ENCODE measurements at places on chromosomes 4 and X. TPM values are rescaled to one million over a fixed set of nuclear protein-coding genes. Genes with fewer than 3 reads are reported as not detected.

DNA sequence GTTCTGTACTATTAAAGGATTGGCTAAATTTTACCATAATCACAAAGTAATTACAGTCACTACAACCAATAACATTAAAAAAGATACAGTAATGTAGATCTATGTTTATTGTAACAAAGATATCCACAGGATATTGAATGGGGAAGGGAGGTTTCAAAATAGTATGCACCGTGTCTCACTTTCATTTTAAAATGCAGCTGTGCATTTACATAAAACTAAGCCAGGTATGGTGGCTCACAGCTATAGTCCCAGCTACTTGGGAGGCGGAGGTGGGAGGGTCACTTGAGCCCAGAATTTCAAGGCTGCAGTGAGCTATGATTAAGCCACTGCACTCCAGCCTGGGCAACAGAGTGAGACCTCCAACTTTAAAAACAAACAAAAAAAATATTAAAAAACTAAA is 8.5 kb downstream of the SRP72 start:
- no peak for DNase-seq

- no peak for DNase-seq
These were observed 9.9 kb downstream of the TNIP2 start for GRCh38 chr4:2745981-2746806.

GRCh38 chr4:169079942-169080827 is 70.1 kb upstream of the CBR4 start:
- no peak for DNase-seq

DNA sequence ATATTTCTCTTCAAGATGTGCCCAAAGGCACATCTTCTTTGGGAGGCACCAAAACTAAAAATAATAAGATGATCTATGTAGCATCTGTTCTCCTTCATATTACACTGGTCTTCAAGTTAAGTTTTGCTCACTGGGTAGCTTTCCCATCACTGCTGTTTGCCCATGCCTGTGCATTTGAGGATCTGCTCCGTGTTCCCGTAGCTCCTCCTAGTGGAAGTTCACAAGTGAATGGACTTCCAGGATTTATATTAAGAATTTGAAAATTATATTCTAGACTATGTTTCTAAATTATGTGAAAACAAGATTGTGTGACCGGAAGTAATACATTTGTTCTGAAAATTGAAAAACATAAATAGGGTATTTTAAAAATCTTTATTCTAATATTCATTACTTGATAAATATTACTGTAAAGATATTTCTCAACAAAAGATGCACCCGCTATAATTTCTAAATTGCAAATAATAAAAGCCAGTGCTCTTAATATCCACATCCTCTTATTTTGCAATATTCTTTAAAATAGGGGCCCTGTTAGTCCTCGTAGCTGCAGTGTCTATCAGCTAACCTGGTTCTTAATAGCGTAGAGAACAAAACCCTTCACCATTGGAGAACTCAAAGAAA is 147.7 kb downstream of the RBM46 start:
- no peak for DNase-seq

GRCh38 chrX:109760922-109761250 is 27.8 kb upstream of the ACSL4 start:
- DNase-seq = no peak

- DNase-seq = no peak
These were observed 109.4 kb upstream of the CBLL2 start for GRCh38 chrX:22163326-22163725.

GRCh38 chr4:83268491-83268890 is 16.1 kb downstream of the COQ2 start:
- DNase-seq = no peak

Gene TCEAL7
- total RNA-seq = 1.9 TPM

Gene TAF1
- total RNA-seq = 43.0 TPM

Gene TCEANC
- 1.3 TPM for total RNA-seq

Gene DAPP1
- total RNA-seq = not detected

Gene NIPAL1
- 1.6 TPM for total RNA-seq

Gene CPZ
- total RNA-seq = not detected

Gene MTHFD2L
- 24.3 TPM for total RNA-seq

Gene TCP11X2
- total RNA-seq = not detected

Gene FHDC1
- 0.04 TPM for total RNA-seq

Data from pulmonary artery endothelial cell (primary cell).